Stimulated activated CD8-positive, alpha-beta memory T cell treated with anti-CD3 and anti-CD28 coated beads, Interleukin-15, amount 100 ng/mL, for 24 hours (primary cell): ENCODE measurements at places on chromosomes 1 and 21.

GRCh38 chr1:85583611-85584263, 3.2 kb downstream of the CCN1 start:
- no peak for DNase-seq

DNA sequence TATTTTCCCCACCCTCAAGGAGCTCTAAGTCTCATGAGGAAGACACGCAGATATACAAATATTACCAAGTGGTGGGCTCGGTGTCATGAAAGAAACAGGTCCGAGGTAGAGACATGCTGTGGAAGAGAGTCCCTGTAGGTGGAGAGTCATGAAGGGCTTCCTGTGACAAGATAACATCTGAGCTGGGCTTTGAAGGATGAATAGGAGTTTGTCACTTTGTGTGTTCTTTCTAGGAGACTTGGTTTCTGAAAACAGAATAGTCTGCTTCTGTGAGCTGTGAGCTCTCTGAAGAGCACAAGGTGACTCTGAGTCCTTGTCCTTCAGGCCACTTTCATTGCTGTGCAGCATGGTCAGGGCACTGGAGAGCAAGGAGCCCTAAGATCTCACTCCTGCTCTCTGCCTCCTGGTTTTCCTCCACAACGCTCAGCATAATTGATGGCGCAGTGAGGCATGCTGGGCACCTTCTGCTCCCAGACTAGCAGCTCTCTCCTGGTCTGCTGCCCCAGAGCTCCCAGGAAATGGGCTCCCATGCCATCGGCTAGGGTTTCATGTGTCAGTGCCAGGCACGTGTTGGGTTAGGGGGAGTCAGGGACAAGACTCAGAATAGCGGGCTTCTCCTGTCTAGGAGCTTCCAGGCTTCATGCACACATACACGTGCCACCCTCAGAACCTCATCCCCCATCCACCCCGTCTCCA, 209.9 kb upstream of the CSF3R start:
- no peak for DNase-seq

GRCh38 chr1:53190210-53190611, 6.4 kb upstream of the CPT2 start:
- DNase-seq: no peak

DNA sequence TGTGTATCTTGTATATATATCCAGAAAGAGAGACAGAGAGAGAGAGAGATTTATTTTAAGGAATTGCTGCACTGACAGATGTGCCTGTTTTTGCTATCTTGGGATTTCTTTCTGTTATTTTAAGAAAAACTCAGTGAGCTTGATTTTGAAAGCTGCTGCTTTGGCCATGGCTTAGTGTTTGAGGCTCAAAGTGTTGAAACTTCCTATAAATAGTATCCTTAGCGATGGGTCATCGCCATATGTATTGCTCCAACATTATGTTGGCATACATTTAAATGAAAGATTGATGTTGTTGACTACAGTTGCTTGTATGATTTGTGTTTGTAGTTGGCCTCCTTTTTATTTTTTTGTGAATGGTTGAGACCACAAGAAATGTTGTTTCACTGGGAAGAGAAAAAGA, 29.0 kb upstream of the NTPCR start:
- DNase-seq: no peak

GRCh38 chr1:82143108-82143833, 342.5 kb downstream of the ADGRL2 start:
- DNase-seq: no peak

DNA sequence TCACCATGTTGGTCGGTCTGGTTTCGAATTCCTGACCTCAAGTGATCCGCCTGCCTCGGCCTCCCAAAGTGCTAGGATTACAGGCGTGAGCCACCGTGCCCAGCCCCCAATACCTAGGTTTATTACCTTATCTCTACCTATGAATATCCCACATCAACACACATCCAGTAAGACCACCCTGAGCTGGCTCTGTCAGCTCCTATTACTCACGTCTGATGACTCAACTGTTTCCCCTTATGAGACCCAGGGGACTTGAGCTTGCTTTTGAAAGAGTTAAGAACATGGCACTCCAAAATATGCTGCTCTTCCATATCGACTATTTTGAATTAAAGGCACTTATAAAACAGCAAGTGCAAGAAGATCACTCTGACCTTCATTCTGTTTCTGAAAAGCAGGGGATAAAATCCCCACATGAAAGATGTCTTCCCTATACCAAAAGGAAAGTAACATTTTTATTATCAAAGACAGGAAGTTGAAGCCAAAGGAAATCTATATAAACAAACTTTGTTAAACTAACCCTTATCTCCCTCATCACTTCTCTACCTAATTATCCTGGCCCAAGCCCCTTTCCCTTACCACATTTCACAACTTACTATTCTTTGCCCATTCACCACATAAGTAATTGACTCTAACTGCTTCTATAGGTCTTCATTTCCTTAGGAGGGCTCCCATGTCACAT, 41.3 kb upstream of the OSBPL9 start:
- no peak for DNase-seq

DNA sequence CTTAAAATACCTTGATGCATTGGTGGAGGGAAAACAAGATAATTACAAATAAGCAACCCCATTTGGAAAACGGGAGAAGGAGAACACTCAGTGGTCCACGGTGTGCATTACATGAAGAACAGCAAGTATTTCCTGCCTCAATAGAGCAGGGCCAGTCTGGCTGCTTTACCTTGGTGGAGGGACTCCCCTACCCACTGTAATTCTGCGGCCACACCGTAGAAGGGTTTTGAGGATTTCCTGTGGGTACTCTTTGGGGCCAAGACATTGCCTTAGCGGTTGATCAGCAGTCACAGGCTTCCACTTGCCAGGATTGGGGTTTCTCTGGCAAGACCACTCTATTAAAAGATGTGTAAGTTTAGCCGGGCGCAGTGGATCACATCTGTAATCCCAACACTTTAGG, 16.3 kb upstream of the TMEM54 start:
- DNase-seq: no peak

DNA sequence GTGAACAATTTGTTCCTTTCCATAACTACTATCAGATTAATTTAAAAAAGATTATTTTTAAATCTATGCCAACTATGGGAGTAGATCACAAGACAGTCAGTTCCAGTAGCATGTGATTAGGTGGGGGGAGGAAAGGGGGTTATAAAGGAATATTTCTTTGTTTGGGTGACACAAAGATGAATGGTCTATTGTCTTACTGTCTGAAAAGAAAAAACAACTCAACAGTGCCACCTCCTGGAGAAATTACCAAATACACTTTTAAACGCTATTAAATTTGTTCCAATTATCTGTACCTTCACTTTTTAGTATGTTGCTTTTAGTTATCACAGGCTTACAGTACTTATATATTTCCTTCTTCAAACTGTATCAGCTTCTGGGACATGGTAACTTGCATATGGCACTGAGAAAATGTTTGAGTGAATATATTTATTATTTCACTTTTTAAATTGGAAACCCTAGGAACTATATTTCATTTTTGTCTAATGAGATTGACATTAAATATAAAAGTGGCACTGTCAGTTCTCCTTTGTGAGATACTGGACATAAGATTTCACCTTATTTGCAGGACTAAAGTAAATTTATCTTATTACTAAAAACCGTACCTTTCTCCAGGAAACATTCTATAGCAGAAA, 1.7 kb upstream of the SORT1 start:
- DNase-seq: no peak

DNA sequence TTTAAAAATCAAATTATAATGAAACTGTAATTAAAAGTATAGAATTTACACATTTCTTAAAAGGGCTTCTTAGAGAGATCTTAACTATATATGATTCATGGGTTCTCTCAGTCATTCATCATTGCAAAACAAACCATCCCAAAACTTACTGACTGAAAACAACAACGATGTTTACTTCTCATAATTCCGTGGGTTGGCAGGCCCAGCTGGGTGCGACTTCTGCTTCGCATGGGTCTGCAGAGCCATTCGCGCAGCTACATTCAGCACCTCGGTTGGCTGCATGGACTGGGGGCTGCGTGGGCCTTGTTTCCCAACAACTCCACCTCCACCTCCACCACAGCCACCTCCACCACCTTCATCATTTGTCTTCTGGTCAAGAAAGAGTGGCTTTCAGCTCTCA, 4.0 kb downstream of the SLAMF8 start:
- no peak for DNase-seq

DNA sequence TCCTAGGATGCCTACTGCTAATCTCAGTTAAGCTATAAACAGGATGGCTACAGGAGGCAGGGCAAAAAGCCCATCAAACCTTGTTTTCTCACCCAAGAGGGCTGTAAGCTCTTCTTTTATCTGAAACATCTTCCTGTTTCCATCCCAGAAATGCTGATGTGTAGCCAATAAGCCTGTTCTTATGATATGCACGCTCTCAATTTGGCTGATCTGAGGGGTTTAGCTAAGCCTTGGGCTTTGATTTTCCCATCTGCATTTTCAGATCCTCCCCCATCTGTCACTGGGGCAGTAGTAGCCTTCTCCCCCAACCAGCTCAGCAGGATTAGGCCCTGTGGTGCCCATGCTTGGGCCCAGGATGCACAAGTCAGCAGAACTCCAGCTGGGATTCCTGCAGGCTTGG, 105.0 kb downstream of the BRINP2 start:
- no peak for DNase-seq

GRCh38 chr1:116841569-116842344, 68.0 kb upstream of the PTGFRN start:
- no peak for DNase-seq

DNA sequence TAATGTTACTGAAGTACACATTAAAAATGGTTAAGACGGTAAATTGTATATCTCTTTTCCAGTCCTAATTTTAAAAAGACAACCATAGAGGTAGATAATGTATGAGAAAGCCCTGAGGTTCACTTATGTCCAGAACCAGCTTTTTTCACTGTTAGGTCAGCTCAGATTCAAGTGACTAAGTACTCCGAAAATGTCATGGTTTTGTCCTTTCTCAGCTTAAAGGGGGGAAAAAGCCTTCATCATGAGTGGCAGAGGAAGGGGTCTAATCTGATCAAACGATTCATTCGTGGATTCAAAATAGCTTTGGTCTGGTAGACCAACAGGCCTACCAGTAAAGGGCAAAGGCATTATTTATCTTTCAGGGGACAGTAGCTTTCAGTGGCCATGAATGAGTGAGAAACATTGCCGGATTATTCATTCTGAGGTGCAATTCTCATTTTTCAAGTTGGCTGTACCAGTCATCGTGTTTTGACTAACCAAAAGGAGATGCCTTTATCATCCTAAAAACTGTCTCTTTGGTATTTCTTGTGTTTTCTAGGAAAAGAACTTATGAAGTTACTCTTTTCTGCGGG, 208.4 kb downstream of the HHIPL2 start:
- no peak for DNase-seq

- DNase-seq: no peak
These were observed 20.1 kb upstream of the KCTD3 start for GRCh38 chr1:215547011-215547410.

GRCh38 chr1:53108646-53109580, 33.5 kb downstream of the SLC1A7 start:
- no peak for DNase-seq

DNA sequence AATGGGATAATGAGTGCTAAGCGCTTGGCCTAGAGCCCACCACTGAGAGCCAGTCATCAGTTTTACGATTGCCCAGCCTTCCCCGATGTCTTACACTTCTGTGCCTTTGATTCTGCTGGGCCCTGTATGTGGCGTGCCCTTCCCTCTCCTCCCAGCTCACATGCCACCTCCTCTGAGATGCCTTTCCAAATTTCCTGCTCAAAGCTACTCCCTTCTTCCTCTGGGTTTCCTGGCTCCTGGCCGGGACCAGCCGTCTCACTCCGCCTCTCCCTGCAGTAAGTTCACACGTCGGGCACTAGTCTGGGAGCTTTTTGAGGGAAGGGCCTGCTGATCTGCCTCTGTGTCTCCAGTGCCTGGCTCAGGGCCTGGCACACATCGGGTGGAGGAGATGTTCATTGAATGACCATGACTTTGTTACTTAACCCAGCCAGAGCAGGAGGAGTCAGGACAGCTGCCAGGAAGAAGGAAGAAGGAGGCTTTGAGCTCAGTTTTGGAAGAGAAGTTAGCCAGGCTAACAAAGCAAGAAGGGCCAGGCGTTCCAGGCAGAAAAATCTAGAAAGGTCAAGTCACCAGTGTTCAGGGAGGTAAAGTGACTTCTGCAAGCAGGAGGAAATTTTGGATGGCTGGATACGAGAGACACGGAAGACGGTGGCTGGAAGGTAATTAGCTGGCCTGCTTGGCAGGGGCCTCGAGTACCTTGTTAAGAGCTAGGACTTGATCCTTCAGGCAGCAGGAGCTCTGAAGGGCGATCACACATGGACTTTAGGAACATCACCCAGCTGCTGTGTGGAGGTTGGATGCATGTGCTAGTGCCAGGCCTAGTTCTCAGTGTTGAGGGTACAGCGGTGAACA, 63.6 kb downstream of the EPHB2 start:
- no peak for DNase-seq

DNA sequence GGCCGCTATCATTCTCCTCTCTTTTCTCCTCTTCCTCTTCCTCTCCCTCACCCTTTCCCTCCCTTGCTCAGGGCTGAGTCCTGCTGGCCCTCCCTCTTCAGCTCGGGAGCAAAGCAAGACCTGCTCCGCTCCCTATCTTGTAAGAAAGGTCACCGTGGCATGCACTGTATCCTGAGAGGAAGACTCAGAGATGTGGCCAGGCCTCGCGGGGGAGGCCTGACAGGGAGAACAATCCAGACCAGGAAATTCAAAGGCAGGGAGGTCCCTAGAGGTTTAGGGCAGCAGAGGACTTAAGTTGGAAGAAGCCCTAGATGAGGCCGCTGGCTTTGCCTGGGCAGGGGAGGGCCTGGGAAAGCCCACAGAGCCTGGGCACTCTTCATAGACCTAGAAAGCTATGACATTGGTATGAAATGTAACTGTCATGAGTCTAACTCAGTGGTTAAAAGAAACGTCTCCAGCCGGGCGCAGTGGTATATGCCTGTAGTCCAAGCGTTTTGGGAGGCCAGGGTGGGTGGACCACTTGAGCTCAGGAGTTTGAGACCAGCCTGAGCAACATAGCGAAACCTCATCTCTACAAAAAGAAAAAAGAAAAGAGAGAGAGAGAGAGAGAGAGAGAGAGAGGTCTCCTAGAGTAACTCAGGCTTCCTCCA, 14.6 kb upstream of the PTAFR start:
- no peak for DNase-seq

GRCh38 chr1:202890392-202890791, 1.4 kb upstream of the RABIF start:
- no peak for DNase-seq

- no peak for DNase-seq
These were observed 42.6 kb upstream of the PTGS2 start for GRCh38 chr1:186722711-186723309.

- DNase-seq: no peak
These were observed 9.1 kb downstream of the YBEY start for GRCh38 chr21:46295177-46295770.

GRCh38 chr1:94737124-94737998, 82.8 kb upstream of the SLC44A3 start:
- DNase-seq: no peak
